Activated effector memory CD4-positive, alpha-beta T cell treated with Interleukin-2 at 50 U/mL for 16 hours (primary cell): ENCODE measurements at places on chromosomes 6 and 20.

DNA sequence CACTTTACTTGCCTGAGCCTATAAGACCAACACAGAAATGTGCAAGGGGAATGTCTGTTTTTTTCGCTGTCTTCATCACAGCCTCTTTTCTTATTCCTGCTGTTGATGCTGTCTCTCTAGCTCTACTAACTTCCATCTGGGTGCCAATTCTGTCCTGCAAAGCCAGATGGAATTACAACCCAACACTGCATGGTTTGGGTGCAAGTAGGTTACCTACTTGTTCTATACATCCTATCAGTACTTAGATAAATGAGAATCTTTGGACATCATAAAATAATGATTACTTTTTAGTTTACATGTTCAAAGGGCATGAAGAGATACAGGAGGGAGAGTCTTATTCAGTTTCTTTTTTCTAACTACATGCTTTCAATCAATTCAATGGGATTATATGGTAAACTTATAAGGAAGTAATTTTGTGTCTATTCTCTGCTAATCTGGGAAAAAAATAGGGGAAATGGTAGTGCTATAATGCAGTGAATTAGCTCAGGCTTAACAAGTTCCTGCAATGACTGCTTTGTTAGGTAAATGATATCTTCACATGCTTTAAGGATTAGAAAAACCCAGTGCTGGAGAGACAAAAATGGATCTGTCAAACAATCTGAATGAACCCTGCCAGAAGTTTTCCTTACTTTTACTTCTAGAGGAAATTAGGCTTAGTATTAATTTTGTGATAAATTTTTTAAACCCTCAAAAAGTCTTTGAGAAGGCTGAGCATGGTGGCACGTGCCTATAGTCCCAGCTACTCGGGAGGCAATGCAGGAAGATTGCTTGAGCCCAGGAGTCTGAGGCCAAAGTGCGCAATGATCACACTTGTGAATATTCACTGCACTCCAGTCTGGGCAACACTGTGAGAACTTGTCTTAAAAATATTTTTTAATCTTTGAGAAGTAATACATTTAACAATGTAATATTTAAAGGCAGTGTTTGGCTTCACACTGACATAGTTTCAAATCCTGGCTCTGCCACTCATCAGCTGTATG, 86.5 kb upstream of the E2F3 start:
- no peak for DNase-seq

DNA sequence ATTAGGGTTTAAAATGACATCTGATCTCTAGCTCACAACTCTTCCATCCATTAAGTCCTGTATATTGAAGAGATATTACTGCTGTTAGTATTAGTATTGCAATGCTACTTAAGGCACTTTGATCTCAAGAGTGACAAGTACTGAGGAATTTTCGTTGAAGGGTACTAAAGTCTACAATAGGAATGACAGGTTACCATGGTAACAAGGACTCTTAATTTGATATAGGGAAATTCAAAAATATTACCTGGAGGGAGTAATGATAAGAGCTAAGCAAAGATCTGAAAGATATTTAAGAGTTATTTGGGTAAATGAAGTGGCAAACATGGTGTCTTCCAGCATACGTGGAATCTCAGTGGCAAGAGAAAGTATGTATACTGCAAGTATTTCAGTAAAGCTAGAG, 518.0 kb upstream of the SLC35B3 start:
- DNase-seq, result no peak

DNA sequence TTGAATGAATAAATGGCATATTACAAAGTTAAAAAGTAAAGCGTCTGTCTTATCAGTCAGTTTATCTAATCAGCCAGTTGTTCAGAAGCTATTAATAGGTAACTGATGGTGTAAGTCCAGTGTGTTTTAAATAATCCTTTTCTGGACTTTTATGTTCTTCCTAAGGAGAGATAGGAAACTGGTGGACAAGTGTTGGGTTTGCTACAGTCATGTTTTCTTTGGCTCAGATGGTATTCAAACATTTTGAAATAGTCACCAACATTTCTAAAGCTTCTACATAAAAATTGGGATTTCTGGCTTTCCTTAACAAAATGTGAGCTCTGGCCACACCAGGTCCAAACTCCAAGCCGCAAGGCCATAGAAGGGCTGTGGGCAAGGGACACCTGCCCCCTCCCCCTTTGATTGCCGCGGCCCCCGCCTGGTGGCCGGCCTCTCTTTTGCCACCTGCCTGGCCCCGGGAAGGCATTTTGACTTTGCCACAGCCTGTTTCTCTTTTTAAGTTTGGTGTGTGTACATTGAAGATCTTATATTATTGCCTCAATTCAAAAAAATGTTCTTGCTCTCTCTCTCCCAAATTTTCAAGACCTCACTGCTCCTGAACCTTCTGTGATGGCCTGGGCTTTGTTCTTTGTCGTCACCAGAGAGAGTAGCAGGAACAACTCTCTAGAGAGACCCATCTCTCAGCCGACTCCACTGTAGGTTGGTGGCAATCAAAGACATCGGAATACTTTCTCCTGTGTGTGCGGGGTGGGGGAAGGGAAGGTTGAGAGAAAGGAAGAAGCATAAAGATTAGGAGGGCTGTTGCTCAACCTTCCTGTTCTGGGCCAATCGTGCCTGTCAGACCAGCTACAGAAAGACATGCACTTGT, 84.0 kb upstream of the ZNF217 start:
- DNase-seq, result no peak

DNA sequence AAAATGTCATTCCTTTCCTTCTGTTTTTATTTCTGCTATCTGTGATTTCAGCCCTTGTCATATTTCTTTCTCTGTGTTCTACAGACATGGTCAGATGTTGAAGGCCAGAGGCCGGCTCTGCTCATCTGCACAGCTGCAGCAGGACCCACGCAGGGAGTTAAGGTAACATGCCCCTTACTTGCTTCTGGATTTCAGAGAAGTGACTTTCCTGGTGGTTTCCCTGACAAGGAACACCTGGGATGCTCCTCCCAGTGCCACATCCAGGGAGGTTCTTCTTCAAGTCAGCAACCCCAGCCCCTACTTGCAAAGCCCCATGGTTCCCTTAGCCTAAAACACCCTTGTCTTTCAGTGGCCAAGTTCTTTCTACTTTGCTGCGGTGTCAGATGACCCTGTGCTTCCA, 41.3 kb downstream of the CDH26 start:
- no peak for DNase-seq

DNA sequence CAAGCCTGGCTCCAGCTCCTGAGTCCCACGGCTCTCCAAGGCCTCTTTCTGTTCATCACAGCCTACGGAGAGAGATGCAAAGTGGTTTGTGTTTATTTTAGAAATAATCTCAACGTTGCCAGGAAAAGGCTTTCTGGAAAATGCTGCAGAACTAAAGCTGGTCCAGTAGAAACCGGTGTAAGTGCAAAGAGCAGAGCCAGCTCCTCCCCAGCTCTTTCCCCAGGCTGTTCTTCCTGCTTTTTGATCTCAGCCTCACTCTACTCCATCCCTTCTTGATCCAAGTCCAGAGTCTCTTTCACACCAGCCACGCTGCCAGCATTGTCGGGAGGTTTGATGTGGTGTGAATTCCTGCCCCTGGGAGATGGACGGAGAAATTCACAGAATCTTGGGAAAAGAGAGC, 69.8 kb downstream of the TMEM170B start:
- no peak for DNase-seq

GRCh38 chr6:124741341-124741740, 220.9 kb upstream of the RNF217 start:
- no peak for DNase-seq
